Left forelimb (tissue), 1 donor: ENCODE measurements at places on chromosomes 13 and 19.
A peak's percentile ranks its signal among the peaks of the same experiment; 100 is the strongest.

DNA sequence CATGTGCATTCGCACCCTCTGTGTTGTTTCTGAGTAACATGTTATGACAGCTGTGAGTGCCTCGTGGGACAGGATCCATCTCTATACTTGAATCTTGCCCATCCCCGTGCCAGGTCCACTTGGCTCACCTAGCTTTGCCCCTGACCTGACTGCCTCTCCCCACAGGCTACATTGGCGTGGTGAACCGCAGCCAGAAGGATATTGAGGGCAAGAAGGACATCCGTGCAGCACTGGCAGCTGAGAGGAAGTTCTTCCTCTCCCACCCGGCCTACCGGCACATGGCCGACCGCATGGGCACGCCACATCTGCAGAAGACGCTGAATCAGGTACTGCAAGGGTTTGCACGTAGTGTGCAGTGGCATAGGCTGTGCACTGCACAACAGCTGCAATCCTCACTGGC lies 53.2 kb downstream of the TMED1 start:
- DNase-seq, result no peak

DNA sequence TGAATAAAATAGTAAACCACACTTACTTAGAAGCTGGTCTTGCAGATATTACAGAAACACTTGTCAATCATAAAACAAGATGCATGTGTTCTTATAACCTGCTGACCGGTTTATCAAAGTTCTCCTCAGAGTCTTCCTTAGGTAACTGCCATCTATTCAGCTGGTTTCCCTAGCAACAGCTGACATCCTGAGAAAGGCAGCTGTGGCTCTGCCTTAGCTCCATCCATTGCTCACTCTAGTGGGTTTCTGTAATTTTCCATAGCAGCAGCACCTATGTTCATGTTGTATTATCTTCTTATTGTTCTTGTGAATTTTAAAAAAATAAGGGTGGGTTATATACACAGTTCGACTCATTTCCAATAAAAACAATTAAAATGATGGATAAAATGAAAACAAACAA lies 87.8 kb downstream of the RAP2A start:
- DNase-seq, result no peak

- DNase-seq, result peak; percentile 51
Measured at GRCh38 chr19:29323440-29324290, 110.7 kb upstream of the UQCRFS1 start.

- no peak for DNase-seq
Measured at GRCh38 chr19:23799321-23799720, 40.6 kb upstream of the ZNF681 start.

DNA sequence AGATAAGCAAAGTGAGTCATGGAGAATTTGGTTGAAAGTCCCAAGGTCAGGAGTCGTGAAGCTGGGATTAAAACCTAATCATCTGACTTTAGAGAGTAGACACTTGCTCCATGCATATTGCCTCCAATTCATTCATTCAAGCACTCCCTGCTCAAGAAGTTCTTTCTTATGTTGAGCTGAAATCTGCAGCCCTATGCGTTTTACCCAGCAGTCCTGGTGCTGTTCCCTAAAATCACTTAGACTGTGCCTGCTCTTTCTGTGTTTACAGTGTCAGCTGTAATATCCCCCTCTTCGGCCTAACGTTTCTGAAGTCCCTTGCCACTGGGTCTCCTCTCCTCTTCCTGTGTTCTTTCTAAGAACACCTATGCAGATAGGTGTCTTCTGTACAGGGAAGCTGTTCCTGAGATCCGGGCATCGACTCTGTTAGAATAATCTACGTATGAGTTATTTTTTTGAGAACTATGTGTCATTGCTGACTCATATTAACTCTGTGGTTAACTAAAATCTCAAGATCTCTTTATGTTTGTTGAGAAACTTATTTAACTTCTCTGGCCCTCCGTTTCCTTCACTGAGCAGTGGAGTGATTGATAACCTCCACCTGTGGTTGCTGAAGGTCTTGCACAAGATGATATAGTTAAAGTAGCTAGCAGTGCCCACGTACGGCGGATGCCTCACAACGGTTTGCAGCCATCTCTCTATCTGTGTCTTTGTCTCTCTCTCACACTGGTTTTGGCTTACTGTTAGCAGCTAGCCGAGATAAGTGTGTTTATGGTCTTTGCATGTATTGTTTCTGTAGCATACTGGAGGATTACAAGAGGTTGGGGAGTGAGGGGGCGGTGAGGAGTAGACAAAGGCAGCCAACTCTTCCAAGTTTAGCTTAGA lies 4.7 kb downstream of the ALOX5AP start:
- DNase-seq, result no peak

DNA sequence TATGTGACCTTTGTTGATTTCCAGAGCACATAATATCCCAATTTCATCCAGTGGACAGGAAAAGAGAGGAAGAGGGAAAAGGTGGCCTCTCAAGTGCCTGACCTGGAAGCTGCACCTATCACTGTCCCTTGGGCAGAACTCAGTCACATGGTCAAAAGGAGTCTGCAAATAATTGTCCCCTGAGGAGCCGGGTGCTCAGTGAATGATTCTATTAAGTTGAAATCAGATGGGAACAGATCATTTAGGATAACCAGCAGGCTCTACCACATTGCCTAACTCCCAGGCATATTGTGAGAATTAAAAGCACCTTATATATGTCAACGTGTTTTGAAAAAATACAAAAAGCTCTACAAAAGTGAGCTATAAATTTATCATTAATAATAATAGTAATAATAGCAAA lies 6.8 kb downstream of the KL start:
- DNase-seq, result no peak

- DNase-seq, result no peak
Measured at GRCh38 chr13:103140001-103140671, 73.9 kb upstream of the SLC10A2 start.

DNA sequence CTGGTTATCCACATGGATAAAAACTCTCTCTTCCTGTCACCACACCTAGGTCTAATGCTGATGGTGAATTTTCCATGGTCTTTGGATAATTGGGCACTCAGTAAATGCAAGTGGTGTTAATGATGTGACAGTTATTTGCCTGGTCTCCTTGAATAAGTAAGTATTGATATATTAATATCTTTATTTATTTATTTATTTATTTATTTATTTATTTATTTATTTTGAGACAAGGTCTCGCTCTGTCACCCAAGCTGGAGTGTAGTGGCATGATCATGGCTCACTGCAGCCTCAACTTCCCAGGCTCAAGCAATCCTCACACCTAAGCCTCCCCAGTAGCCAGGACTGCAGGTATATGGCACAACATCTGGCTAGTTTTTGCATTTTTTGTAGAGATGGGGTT lies 46.3 kb upstream of the ITM2B start:
- DNase-seq, result no peak

- DNase-seq, result no peak
Measured at GRCh38 chr19:41563854-41564514, 12.0 kb upstream of the CEACAM21 start.

GRCh38 chr19:5705552-5705951 lies 14.4 kb downstream of the LONP1 start:
- no peak for DNase-seq

- DNase-seq, result no peak
Measured at GRCh38 chr13:75547917-75548316, 1.7 kb upstream of the UCHL3 start.

- DNase-seq, result no peak
Measured at GRCh38 chr13:57946361-57946760, 314.8 kb downstream of the PCDH17 start.

GRCh38 chr13:75079226-75079625 lies 402.7 kb downstream of the TBC1D4 start:
- no peak for DNase-seq

GRCh38 chr19:27676334-27676733 lies 1536.6 kb downstream of the UQCRFS1 start:
- no peak for DNase-seq

- no peak for DNase-seq
Measured at GRCh38 chr13:93413972-93414717, 187.5 kb downstream of the GPC6 start.

GRCh38 chr13:99367106-99367616 lies 60.0 kb upstream of the GPR183 start:
- no peak for DNase-seq

- DNase-seq, result no peak
Measured at GRCh38 chr19:30579419-30579818, 207.2 kb downstream of the ZNF536 start.

DNA sequence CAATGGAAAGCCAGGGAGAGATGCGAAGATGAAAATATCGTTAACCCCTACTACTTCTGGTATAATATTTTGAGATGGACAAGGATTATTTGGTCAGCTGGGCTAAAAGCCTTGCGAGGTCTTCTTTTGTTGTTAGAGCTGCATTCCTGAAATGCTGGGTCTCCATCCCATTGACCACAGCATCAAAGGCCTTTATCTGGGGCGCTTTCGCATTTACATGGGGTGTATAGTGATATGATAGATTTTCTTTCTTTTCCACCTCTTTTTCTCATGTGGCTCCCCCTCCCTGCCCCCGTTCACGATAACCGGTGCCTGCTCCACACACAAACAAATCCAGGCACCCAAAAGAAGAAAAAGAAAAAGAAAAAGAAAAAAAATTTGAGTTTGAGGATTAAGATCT lies 77.5 kb downstream of the ZNF536 start:
- no peak for DNase-seq

GRCh38 chr19:39533003-39533512 lies 406 bp upstream of the EID2B start:
- no peak for DNase-seq

GRCh38 chr13:106295971-106296370 lies 239.5 kb downstream of the EFNB2 start:
- no peak for DNase-seq

DNA sequence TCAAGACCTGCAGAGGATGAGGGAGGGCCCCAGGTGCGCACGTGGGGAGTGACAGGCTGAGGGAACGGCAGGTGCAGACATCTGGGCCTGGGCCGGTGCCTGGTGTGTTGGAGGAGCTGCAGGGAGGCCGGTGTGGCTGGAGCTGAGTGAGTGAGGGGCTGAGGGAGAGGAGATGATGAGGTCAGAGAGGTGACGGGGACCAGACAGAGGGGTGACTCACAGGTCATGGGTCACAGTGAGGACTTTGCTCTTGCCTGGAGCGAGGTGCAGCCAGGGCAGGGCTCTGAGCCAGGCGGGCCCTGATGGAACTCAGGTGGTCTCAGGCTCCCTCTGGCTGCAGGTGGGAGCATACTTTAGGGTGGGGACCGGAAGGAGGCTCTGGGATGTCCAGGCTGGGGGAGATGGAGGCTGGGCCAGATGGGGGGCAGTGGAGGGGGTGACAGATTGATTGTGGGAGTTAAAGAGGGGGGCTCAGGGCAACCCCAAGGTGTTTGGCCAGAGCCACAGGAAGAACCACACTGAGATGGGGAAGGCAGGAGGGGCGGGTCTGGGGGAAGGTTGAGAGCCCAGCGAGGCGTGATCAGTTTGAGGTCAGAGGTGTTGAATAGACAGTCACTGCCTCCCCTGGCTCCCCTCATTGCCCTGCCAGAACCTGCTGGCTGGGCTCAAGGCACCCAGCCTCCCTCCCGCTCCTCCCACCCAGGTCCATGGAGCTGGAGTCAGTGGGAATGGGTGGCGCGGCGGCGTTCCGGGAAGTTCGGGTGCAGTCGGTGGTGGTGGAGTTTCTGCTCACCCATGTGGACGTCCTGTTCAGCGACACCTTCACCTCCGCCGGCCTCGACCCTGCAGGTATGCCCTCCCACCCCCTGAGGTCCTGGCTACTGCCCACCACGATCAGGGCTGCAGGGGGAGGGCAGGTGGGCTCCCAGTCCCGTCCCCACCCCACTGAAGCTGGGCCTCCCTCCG lies 8.4 kb downstream of the ARHGAP33 start:
- DNase-seq, result no peak

DNA sequence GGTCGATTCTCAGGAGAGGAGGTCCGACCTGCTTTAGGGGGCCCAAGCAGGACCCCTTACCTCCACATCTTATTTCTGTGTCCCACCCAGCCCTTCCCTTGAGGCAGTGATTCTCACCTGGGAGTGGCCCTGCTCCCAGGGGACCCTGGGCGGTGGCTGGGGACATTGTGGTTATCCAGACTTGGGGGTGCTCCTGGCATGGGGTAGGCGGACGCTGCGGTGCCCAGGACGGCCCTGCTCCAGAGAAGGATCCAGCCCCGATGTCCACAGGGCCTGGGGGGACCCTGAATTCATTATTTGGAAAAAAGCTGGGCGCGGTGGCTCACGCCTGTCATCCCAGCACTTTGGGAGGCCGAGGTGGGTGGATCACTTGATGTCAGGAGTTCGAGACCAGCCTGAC lies 84.4 kb downstream of the GADD45B start:
- DNase-seq, result no peak

- DNase-seq, result no peak
Measured at GRCh38 chr19:16111909-16112752, 442 bp downstream of the RAB8A start.

DNA sequence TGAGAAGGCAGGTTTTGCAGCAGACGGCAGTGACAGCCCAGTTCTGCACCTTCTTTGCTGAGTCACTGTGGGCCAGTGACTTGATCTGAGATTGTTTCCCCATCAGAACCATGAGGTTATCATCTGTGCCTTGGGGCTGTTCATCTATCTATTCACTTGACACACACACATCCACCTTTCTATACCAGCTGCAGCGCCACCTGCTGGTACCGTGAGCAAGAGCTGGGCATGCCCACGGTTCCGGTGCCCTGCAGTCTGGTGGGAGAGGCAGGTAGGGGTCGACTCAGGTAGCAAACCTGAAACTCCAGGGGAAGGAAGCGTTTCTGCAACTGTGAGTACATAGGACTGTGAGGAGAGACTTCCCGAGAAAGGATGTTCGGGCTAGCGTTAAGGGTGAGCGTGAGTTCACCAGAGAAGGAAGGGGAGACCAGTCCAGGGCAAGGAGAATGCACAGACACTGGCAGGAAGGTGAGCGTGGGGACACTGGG lies 7.5 kb upstream of the LIN7B start:
- no peak for DNase-seq

GRCh38 chr19:56083668-56084067 lies 37.4 kb downstream of the ZNF787 start:
- DNase-seq, result no peak

- DNase-seq, result no peak
Measured at GRCh38 chr13:30128095-30128494, 179.3 kb downstream of the KATNAL1 start.

DNA sequence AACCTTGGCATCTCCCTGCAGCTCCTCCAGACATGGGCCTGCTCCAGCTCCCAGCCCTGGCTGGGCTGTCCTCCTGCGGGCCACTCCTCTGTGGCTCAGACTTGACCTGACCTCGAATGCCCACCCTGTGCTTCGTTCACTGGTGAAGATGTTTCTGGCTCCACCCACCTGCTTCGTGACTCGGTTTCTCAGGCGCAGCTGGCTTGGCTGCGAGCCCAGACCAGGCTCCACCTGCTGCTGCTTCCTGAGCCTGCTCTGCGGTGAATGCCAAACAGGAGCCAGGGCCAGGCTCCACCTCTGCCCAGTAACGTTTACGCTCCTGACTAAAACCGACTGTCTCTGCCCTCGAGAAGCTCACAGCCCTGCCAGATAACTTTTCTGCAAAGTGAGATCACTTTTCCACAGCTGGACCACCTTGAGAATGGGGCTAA lies 8.9 kb upstream of the RSPH6A start:
- no peak for DNase-seq

GRCh38 chr13:36839281-36839680 lies 20.3 kb downstream of the RFXAP start:
- DNase-seq, result no peak
